ENCODE measurements at places on chromosomes 3 and 15.

GRCh38 chr3:195580744-195581443 lies 2.8 kb downstream of the APOD start:
- no peak for DNase-seq

- no peak for DNase-seq
Measured at GRCh38 chr15:43911235-43911781, 84.5 kb downstream of the WDR76 start.

DNA sequence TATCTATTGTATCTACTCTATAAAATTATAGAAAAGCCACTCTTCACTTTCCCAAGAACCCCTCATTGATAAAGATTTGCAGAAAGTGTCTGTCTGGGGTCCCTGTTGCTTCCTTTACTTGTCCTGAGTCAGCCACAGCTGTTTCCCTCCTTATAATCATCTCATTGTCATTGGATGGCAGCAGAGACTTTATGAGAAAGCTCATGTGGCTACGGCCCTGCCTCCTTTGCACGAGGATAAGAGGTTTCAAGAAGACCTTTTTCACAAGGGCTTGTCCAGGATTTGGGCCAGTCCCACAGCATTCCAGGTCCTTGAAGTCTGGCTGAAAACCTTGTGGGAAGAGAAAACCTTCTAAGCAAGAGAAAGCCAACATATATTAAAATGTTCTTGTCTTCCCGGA lies 41.9 kb upstream of the THBS1 start:
- DNase-seq, result no peak

GRCh38 chr3:133711013-133711412 lies 35.2 kb upstream of the TF start:
- DNase-seq, result no peak

DNA sequence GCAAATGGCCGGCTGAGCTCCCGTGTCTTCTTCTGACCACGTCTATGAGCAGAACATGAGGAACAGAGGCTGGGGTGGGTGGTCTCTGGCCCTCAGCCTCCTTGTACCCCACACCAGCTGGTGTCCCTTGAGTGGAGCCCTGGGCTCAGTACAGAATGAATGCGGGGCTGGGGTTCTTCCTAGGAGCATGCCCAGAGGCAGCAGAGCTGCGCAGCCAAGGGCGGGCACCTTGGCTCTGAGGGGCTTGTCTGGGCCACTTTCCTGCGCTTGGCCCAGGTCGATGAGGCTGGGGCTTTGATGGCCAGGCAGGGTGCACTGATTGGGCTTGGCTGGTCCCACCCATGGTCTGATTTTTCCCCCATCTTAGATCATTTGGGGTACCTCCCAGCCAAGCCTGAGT lies 6.4 kb downstream of the SCN5A start:
- DNase-seq, result no peak

- DNase-seq, result no peak
Measured at GRCh38 chr15:80694611-80695098, 455 bp upstream of the ABHD17C start.

DNA sequence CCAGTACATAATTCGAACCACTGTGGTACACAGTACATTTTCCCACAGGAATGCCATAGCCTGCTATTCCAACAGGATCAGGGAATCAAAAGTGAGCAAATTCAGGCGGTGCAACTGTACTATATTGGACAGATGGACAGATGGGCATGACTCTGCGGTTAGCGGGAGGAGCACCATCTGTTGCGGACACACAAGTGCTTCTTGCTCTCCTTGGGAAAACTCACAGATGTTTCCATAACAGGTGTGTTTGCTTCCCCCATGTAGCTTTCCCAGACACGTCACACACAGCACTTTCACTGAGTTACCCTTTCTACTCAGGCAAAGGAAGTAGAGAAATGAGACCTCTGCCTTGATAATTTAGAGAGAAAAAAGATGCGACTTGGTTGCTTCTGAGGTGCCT lies 325.1 kb upstream of the THBS1 start:
- no peak for DNase-seq

DNA sequence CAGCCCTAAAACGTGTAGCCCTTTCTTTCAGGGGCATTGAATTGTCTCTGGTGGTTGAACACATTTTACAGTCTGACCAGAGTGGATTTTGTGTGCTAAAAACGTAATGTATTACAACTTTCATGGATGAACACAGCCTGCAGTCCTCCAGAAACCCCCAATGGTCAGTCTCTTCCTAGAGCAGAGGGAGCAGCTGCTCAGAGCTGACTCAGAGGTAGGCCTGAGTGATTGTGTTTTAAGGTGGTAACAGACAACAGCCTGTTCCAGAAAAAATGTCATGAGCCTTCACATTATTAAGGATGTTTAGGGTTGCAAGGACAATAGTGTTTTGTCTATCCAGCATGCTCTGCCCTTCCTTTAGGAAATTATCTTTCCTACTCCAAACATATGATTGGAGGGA lies 34.5 kb upstream of the CTNNB1 start:
- no peak for DNase-seq

GRCh38 chr15:27095886-27096624 lies 125.1 kb downstream of the GABRG3 start:
- no peak for DNase-seq

DNA sequence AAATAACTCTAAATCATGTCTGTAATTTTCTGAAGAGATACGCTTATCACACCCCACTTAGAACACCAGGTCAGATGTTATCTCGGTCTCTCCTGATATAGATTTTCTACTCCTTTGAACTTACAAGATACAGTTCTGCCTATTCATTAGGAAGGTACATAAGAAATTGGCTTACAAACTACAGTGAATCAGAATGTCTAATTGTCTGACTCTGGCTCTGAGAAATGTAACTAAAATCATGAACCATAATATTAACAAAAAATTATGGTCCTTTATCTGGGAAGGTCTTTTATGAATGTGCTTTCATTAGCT lies 235.2 kb downstream of the SUCLG2 start:
- no peak for DNase-seq

- DNase-seq, result peak; percentile 76
Measured at GRCh38 chr3:152071924-152072323, 196.8 kb upstream of the MBNL1 start.

- DNase-seq, result no peak
Measured at GRCh38 chr15:62841269-62841628, 201.3 kb upstream of the TPM1 start.

DNA sequence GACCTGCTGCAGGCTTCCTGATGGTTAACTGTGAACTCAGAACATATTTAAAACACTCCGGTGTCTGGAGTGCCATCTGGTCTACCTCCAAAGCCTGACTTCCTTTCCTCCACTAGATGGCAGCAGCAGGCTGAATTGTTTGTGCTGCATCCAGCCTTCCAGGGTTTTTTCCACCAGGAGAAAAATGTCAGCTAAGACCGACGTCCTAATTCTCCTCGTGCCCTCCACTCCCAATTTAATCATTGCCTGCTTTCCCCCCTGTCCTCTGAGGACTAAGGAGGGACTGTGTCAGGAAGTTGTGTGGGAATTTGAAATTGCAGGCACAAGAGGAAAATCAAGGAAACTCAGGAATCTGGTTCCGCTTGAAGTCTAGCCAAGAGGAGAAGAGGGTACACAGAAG lies 165.2 kb upstream of the UMPS start:
- peak; percentile 9 for DNase-seq

DNA sequence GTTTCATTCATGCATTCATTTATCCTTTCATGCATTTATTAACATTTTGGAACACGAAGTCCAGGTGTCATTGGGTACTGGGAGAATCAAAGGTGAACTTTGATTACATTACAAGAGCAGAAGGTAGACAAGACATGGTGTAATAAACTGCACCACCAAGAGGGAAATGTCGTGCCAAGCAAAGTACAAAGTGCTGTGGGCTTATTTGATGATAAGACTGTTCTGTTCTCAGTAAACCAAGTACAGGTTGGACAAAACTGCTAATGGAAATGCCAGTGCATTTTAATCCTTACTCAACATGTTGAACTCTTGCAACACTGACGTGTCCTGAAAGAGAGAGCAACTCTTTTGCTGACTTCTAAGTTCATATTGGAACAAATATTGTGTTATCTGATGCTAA lies 69.4 kb downstream of the MME start:
- DNase-seq, result no peak

- DNase-seq, result no peak
Measured at GRCh38 chr3:195559723-195560409, 16.7 kb upstream of the PPP1R2 start.

DNA sequence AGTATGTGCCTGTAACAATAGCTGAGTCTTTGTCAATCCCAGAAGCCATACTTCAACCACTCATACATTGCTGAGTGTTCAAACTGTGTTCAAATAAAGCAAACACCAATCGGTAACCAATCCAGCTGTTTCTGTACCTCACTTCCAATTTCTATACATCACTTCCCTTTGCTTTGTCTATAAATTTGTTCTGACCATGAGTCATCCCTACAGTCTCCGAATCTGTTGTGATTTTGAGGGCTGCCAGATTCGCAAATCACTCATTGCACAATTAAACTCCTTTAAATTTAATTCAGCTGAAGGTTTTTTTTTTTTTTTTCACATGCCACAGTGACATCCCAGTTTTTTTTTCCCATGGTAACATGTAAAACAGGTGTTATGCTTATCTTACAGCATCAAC lies 870.3 kb downstream of the NAALADL2 start:
- DNase-seq, result no peak

- peak; percentile 3 for DNase-seq
Measured at GRCh38 chr3:101195951-101196713, 124.2 kb downstream of the IMPG2 start.

GRCh38 chr15:58016581-58017175 lies 48.8 kb downstream of the ALDH1A2 start:
- DNase-seq, result no peak

DNA sequence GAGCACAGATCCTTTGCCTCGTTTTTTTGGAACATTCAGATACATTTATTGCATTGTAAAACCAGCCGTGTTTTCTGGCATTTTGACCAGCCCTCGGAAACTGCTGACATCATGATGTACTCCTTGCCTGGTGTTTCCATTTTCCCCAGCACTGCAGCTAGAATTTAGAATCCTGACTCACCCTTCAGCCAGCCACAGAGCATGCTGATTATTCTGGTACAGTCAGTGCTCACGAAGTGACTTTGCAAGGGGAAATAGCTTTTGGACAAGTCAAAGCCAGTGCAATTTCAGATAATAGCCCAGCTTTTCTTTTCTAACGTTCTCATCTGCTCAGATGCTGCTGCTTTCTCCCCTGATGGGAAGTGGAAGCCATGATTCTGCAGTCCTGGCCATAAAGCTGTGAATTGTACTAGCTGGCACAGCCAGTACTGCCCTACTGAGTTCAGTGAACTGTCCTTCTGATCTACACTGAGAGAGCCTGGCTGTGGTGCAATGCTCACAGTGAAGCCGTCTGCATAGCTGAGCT lies 12.1 kb upstream of the CNBP start:
- peak; percentile 86 for DNase-seq

DNA sequence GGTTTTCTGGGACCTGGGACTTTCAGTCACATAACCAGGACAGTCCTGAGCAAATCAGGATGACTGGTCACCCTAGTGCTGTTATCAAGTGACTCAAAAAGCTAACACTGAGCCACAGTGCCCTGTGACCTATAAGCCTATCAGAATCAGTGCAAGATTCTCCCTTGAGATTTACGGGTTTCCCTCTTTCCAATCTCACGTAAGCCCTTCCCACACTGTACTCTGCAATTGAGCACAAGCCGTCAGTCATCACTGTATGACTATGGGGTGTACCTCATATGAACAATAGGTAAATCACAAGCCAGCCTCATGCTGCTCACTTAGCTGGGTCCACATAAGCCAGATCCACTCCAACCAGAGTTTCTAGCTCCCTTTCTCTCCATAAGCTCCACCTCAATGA lies 21.0 kb upstream of the CLDN18 start:
- no peak for DNase-seq

DNA sequence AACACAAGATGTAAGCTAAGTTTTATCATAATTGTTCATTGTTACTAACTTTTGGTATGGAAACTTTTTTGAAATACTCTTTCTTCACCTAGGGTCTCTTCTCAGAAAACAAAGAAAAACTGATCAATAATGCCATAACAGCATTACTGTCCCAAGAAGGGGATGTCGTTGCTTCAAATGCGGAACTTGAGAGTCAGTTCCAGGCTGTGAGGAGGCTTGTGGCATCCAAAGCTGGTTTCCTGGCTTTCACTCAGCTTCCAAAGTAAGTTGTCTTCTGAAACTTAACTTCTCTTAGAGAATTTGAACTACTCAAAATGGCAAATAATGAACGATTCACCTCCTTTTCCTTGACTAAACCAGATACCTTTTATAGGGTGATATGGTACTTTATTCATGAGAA lies 39.3 kb downstream of the DNAJC13 start:
- DNase-seq, result no peak

- DNase-seq, result peak; percentile 8
Measured at GRCh38 chr3:12458901-12459300, 25.4 kb upstream of the TSEN2 start.

- no peak for DNase-seq
Measured at GRCh38 chr3:14516738-14517345, 23.3 kb downstream of the GRIP2 start.

- no peak for DNase-seq
Measured at GRCh38 chr3:144244662-144245061, 273.0 kb downstream of the DIPK2A start.

Measured in bone marrow (tissue), 2 donors.